ENCODE measurements at places on chromosomes 4 and X.

GRCh38 chr4:41747230-41748055 is 1.1 kb downstream of the PHOX2B start:
- DNase-seq, result no peak

DNA sequence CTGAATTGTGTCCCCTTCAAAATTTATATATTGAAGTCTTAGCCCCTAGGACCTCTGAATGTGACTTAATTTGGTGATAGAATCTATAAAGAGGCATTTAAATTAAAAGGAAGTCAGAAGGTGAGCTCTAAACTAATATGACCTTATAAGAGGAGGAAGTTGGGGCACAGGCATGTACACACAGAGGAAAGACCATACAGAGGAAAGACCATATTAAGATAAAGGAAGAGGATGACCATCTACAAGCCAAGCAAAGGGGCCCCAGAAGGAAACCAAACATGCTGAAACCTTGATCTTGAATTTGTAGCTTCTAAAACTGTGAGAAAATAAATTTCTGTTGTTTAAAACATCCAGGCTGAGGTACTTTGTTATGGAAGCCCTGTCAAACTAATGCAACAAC is 26.9 kb upstream of the CYBB start:
- DNase-seq, result no peak

DNA sequence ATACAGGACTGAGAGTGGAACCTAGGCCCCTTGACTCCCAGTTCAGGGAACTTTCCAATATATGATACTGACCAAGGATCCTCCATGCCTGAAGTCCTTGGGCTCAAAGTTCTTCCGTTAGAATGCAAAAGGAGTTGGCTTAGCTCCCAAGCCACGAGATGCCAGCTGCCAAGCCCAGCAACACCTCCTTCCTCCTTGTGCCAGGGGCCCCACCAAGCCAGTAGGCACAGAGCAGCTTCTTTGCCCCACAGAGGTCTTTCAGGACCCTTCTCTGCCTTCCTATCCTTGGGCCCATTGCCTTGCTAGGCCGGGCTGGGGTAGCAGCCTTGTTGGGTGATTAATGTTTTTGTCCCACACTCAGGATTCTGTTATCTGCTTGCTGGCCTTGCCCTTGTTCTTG is 105.6 kb downstream of the EFNB1 start:
- no peak for DNase-seq

DNA sequence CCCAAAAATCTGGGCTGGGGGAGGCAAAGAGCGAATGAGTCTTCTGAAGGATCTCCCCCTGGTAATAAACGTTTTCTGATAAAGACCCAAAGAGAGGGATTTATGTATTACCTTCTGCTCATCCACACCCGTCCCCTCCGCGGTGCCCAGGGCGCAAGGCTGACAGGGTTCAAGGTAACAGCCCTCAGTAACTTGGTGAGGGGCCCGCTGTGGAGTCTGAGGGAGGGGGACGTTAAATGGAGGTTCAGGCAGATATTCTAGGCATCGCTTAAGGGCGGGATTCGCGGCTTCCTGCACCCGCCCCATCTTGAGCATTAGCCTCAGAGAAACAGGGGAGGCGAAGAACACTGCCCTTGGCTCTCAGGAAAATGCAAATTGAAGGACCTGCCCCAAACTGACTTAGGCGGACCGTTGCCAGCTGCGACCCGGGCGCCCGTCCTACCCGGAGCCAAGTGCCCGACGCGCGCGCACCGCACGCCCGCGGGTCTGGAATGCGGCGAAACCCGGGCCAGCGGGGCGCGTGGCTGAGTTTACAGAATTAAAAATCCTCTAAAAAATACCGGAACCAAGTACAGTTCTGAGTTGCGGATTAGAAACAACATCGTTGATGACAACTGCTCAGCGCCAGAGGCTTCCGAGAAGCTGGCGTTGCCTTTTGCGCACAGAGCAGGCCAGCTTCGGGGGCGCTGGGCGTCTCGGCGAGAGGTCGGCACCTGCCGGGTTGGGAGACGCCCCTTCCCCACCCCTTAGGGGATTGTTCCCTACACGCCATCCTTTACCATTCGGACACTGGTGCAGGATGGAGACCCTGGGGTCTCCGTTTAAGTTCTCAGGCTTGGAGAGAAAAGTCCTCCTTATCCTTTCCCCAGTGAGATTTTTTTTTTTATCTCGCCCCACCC is 2.8 kb downstream of the HELT start:
- no peak for DNase-seq

DNA sequence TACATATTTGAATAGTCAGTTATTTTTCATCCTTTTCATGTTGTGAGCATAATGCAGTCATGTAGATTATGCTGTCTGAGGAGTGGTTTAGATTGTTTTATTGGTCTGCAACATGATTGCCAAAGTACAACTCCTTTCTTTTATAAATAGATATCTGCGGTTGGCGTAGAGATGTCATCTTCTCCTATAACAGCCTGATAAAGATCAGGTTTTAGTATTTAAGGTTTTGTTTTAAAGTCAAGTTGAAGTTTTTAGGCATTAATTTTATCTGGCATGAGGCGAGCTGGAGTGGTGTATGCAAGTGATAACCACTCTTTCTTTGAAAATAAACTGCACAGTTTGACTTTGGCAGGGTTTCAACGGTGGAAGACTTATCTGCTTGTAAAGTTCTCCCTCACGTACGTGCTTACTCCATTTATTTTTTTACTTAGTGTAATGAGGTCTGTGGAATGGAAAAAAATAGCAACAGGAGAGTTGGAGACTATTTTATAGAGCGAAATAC is 126.3 kb downstream of the FBXO8 start:
- DNase-seq, result no peak

GRCh38 chrX:108732630-108733321 is 3.6 kb downstream of the IRS4 start:
- no peak for DNase-seq

DNA sequence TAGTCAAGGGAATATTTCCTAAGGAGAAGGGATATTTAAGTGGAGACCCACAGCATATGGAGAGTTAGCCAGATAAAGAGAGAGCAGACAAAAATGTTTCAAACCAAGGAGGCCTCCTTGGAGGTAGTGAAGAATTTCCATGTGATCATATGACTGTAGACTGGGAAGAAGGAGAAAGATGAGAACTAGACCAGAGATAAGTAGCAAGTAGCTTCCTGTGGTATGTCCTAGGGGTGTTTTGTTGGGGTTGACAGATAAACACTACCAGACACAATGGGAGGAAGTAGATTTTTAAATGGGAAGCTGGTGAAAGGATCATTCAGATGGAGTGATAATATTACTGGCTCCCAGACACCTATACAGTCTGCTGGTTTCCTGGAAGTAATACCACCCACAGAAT is 13.6 kb downstream of the SYAP1 start:
- no peak for DNase-seq

DNA sequence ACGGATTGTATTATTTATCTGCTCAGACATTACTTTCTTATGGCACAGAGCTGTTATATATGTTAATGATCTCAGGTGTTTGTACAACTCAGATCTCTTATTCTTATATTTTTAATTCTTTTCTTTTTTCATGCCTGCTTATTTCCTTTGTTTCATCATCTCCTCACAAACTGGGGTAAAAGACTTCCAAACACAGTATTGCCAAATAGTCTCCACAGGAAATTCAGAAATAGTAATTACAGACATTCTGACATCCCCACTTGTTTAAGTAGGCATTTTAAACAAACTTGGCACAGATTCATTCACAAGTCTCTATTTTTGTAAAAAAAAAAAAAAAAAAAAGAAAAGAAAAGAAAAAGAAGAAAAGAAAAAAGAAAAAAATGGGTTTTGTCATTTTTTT is 129.7 kb upstream of the USP38 start:
- DNase-seq, result no peak

DNA sequence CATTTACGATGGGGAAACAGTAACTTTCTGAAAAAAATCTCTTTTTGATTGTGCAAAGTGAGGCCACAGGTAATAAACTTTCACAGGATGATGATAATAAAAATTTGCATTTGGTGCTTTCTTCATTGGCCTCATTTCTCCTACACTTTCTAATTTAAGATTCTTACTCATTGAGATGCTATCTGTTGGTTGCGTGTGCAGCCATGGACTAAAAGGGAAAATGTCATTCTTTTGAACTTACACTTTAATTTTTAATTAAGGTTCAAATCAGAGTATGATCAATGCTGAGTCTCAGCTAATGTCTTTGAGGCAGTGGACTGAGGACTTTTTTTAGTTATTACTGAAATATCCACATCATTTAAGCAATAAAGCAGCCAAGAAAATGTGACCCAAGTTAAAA is 87.6 kb downstream of the SEL1L3 start:
- DNase-seq, result no peak

DNA sequence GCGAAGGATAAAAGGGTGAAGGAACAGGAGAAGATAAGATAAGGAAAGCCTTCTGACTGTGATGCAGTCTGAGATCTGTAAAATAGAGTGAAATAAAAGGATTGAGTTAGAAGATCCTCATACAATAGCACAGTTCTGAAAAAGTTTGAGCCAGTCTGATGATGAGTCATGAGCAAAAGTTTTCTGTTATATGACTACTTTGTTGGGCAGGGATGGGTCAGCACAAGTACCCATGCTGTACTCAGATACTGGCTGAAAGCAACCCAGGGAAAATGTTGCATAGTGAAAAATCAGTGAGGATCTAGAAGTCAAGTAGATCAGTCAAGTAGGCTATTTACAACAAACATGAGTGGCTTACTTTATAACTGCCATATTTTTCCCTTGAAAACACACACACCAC is 253.5 kb downstream of the PCDH10 start:
- no peak for DNase-seq

DNA sequence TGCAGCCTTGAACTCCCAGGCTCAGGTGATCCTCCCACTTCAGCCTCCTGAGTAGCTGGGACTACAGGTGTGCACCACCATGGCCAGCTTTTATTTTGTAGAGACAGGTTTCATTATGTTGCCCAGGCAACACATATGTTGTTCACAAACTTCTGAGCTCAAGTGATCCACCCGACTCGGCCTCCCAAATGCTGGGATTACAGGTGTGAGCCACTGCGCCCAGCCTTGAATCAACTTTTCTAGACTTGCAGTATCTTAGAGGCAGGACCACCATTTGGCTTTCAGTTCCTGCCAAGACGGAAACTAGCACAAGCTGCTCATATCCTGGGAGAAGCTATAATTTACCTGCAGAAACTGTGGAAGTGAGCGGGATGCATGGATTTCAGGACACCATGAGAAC is 19.9 kb downstream of the NAT8L start:
- no peak for DNase-seq

- DNase-seq, result no peak
These were observed 61.2 kb downstream of the HMGB2 start for GRCh38 chr4:173272996-173273395.

GRCh38 chrX:155841232-155841631 is 39.9 kb upstream of the VAMP7 start:
- no peak for DNase-seq

- DNase-seq, result no peak
These were observed 127.5 kb downstream of the PAPSS1 start for GRCh38 chr4:107592519-107592918.

DNA sequence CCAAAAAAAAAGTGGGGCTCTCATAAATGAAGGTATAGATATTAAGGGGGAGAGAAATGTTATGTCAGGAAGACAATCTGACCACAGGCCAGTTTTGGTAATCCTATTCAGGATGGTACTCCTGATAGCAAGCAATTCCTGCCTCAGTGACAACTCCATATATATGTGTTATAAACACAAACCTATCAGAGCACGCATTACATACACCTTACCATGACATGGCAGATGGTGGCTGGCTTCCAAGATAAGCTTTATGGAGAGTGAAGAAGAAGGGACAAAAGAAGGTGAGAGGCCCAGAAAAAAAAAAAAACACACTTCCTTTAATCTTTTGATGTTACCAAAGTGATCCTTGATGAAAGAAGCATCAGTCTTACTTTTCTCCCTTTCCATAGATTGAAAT is 29.5 kb upstream of the KDR start:
- DNase-seq, result no peak

Measured in activated CD4-positive, alpha-beta T cell treated with anti-CD3 and anti-CD28 coated beads for 4 hours (primary cell).